ENCODE measurements at places on chromosomes 11 and 22. TPM values are rescaled to one million over a fixed set of nuclear protein-coding genes. Genes with fewer than 3 reads are reported as not detected.

TSSK2 gene
- not detected for total RNA-seq

DNA sequence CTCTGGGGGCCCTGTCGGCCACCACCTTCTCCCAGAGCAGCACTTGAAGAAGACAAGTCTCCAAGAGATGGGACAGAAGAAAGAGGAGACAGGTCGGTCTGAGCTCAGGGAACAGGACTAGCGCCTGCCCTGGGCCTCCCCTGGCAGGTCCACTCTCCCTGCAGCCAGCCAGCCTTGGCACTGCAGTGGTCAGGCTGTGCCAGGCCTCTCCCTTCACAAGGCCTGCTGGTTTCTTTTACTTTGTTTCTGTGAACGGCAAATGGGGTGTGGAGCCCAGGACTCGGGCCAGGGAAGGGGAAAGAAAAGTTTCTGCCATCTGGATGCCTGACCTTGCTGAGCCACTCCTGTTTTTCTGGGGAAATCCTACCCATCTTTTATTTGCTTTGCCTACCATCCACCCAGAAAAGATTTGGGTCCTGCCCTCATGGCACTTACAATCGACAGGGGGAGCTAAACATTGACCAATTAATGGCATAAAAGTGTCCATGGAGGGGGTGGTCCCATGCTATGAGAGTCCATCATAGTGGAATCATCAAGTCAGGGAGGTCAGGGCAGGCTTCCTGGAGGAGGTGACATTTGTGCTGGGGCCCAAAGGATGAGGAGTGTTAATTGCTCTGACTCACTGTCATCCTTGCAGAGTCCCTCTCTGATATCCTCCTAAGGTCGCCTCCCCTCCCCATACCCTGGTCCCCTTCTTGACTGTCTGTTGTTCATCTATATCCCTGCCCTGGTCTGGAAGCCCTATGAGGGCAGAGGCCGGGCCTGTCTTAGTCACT lies 65.2 kb downstream of the NFAM1 start:
- no peak for DNase-seq

- peak; percentile 90 for DNase-seq
These were observed 579 bp downstream of the PICALM start for GRCh38 chr11:86068138-86068871.

- no peak for DNase-seq
These were observed 47.9 kb downstream of the AHNAK start for GRCh38 chr11:62498492-62499286.

YAP1 gene
- 99.2 TPM for total RNA-seq

DNA sequence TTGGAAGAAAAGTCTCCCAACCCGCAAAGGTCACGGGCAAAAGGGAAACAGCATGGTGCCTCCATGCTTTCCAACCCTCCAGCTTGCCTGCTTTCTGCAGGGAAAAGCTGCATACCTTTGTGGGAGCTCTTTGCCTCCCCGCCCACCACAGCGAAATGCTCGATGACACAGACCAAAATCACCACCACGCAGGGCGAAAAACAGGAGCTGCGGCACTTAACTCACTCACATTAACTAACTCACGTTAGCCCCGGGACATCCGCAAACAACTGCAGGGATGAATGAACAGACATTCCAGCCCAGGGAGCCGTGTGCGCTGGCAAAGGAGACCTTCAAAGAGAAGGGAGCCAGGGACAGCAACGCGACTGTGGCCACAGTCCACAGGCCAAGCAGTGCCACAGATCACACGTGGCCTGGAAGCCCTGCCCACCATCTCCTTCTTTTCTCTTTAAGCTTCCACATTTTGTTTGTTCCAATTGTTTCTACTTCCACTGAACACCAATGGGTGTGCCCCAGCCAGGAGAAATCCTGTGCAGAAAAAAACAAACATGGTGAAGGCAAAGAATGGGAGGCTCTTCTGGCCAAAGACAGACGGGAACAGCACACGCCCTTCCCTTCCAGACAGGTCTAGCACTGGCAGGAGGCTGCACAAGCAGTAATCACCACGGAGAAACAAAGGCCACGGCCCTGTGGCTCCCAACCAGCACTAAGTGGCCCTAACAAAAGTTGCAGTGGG lies 39.3 kb downstream of the DUSP8 start:
- no peak for DNase-seq

- DNase-seq: no peak
These were observed 39.8 kb downstream of the OR6Q1 start for GRCh38 chr11:58070585-58070984.

DNA sequence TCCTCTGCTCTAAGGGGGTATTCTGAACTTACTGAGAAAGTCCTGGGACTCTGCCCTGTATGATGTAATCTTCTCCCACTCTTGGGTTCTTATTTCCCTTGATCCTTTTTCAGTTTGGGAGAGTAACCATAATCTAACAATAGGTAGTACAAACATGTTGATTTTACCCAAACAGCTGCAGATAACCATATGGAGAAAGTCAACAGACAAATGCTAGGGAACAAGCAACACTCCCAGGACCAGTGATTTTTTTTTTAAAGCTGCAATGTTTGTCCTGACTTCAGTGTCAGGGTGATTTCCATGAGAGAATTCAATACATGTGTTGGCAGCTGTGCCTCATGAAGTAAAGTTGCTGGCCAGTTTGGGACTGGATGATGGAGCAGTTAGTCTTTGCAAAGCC lies 156.5 kb downstream of the FCHSD2 start:
- no peak for DNase-seq

DNA sequence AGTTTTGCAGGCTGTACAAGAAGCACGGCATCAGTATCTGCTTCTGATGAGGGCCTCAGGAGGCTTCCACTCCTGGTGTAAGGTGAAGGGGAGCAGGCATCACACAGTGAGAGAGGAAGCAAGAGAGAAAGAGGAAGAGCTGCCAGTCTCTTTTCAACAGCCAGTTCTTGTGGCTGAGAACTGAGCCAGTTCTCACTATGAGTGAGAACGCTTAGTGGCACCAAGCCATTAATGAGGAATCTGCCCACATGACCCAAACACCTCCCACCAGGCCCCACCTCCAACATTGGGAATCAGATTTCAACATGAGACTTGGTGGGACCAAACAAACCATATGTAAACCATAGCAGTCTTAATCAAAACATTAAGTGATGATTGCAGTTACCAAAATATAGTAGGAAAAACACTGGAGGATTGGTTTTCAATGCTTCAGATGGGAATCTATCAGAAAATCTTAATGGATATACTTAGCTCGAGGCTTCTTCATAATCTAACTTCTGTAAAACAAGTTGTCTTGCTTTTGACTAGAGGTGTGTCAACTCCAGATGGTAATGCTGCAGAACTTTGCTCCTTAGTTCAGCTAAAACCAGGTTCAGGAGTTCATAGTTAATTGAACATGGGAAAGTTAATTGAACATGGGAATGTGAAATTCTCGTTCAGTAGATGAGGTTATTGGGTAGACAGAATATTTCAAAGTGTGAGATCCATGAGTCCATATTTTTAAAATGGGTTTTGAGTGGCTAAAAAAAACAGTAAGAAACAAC lies 12.2 kb downstream of the FAR1 start:
- peak; percentile 31 for DNase-seq

SHANK3 gene
- 105 TPM for total RNA-seq

GRCh38 chr22:24181088-24181995 lies at the start of gene SUSD2:
Gene SUSD2, plus strand, starts transcription at chr22:24181487. Its CDS starts 33 bp downstream, at chr22:24181520.
- peak; percentile 70 for DNase-seq

GRCh38 chr11:34972892-34973291 lies 56.5 kb downstream of the PDHX start:
- DNase-seq: no peak

TUBA8 gene
- 1.2 TPM for total RNA-seq

GNG3 gene
- not detected for total RNA-seq

GRCh38 chr22:43826142-43827002 lies 14.3 kb upstream of the EFCAB6 start:
- no peak for DNase-seq

Data from upper lobe of left lung (tissue), 6 donors.